Esophagus squamous epithelium (tissue), 5 donors: ENCODE measurements at places on chromosomes 11 and 22. TPM values are rescaled to one million over a fixed set of nuclear protein-coding genes. Genes with fewer than 3 reads are reported as not detected.

- H3K36me3 ChIP-seq, result no peaks in the 10 kb centered on the region
- no peaks in the 10 kb centered on the region for H3K27me3 ChIP-seq
- H3K4me3 ChIP-seq, result no peak overlapping the region
- no peak for DNase-seq
- no peaks in the 10 kb centered on the region for H3K4me1 ChIP-seq
- no peak overlapping the region for H3K27ac ChIP-seq
These were observed 4.5 kb downstream of the PATE1 start for GRCh38 chr11:125750629-125751028.

GRCh38 chr11:103591554-103591953 lies 444.9 kb upstream of the DDI1 start:
- DNase-seq, result no peak
- H3K27me3 ChIP-seq, result no peaks in the 10 kb centered on the region
- no peaks in the 10 kb centered on the region for H3K36me3 ChIP-seq
- H3K4me3 ChIP-seq, result no peak overlapping the region

Gene RFPL2
- total RNA-seq, result not detected

- no peaks in the 10 kb centered on the region for H3K27me3 ChIP-seq
- no peak overlapping the region for H3K27ac ChIP-seq
- peaks cover 12% of the 10 kb centered on the region for H3K4me1 ChIP-seq
- no peak overlapping the region for H3K4me3 ChIP-seq
- DNase-seq, result no peak
These were observed 266.0 kb upstream of the NARS2 start for GRCh38 chr11:78840623-78841022.

DNA sequence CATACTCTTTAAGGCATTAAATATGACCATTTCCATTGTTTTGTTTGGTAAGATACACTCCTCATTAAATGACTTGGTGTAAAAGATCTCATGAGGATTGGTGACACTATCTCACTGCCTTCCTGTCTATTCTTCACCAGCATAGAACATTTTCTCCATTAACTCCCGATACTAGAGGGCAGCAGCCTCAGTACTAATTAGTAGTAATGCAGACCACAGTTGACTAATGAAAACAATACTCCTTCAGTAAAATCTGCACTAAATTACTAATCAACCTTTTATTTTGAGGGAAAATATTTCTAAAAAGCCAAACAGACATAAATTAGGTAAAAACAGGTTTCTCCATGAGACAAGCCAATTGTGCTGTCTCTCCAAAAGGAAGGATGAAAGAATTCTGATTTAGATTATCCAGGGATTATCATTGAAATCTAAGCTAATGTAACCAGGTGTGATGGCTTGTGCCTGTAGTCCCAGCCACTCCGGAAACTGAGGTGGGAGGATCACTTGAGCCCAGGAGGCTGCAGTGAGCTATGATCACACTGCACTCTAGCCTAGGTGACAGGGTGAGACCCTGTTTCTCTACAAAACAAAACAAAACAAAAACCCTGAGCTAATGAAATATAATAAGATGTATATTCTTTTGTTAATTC lies 9.4 kb downstream of the PGM2L1 start:
- no peak overlapping the region for H3K4me3 ChIP-seq
- no peaks in the 10 kb centered on the region for H3K27me3 ChIP-seq
- H3K36me3 ChIP-seq, result no peaks in the 10 kb centered on the region
- H3K27ac ChIP-seq, result no peak overlapping the region

- no peaks in the 10 kb centered on the region for H3K27me3 ChIP-seq
- H3K4me3 ChIP-seq, result no peak overlapping the region
- H3K4me1 ChIP-seq, result peaks cover 46% of the 10 kb centered on the region
- no peak for DNase-seq
These were observed 9.8 kb downstream of the PACSIN2 start for GRCh38 chr22:43005106-43005505.

GRCh38 chr11:86524620-86525352 lies 147.6 kb downstream of the ME3 start:
- no peaks in the 10 kb centered on the region for H3K27me3 ChIP-seq
- H3K4me3 ChIP-seq, result no peak overlapping the region
- peak overlapping the region; percentile 73 for H3K27ac ChIP-seq
- H3K4me1 ChIP-seq, result peaks cover 8% of the 10 kb centered on the region

Gene PRG2
- not detected for total RNA-seq

Gene SOX6
- 7.9 TPM for total RNA-seq

Gene KCNQ1
- total RNA-seq, result 0.79 TPM

DNA sequence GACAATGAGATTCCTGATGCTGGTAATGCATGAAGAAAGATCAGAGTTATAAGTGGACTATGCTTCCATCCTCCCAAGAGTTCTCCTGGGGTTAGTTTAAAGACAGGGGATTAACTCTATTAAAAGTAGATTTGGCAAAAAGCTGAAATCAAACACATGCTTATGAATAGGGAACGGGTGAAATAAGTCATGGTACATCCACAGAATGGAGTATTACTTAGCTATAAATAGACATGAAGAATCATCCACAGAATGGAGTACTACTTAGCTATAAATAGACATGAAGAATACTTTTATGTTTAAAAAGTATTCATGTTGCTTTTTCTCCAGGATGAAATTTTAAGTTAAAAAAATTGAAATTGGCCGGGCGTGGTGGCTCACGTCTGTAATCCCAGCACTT lies 596.4 kb upstream of the B3GAT1 start:
- no peak overlapping the region for H3K4me3 ChIP-seq
- H3K4me1 ChIP-seq, result no peaks in the 10 kb centered on the region
- H3K27me3 ChIP-seq, result peaks cover 11% of the 10 kb centered on the region
- no peak for DNase-seq
- no peak overlapping the region for H3K27ac ChIP-seq

Gene TMEM121B
- total RNA-seq, result 0.23 TPM

GRCh38 chr22:46187862-46188261 lies 37.5 kb downstream of the PPARA start:
- no peaks in the 10 kb centered on the region for H3K4me1 ChIP-seq
- peaks cover 84% of the 10 kb centered on the region for H3K36me3 ChIP-seq
- H3K4me3 ChIP-seq, result no peak overlapping the region
- DNase-seq, result no peak
- H3K27me3 ChIP-seq, result no peaks in the 10 kb centered on the region

GRCh38 chr11:45289369-45289768 lies 3.2 kb upstream of the SYT13 start:
- H3K4me1 ChIP-seq, result peaks cover 10% of the 10 kb centered on the region
- no peak for DNase-seq
- H3K27me3 ChIP-seq, result peaks cover 21% of the 10 kb centered on the region

- H3K36me3 ChIP-seq, result no peaks in the 10 kb centered on the region
- no peak for DNase-seq
- H3K27me3 ChIP-seq, result no peaks in the 10 kb centered on the region
- H3K27ac ChIP-seq, result no peak overlapping the region
These were observed 81.6 kb downstream of the LARGE1 start for GRCh38 chr22:33838644-33839043.

DNA sequence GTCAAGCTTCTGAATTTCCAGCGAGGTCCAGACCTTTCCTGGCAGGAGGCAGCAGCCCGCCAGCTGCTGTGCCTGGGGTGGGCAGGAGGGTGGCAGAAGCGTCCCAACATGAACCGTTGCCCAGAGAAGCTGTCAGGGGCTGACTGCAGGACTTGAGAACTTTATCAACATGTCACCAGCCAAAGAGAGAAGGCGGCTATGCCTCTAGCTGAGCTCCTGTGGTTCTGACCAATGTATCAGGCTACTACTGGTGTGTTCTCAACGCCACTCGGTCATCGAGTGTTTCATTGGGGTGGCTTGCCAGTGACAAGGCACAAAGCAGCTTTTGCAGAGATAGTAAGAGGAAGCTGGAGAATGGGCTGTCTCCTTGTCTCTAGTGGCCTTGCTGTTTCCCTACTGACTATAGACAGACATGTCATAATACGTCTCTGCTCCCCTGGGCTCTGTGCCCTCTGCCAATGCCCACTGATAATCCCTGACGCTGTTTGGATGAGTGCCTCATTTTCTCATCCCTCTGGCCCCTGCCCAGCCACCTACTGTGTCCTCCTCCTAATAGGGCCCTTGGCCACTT lies 17.6 kb upstream of the ASCC2 start:
- no peak for DNase-seq
- no peak overlapping the region for H3K27ac ChIP-seq
- H3K27me3 ChIP-seq, result no peaks in the 10 kb centered on the region
- no peaks in the 10 kb centered on the region for H3K36me3 ChIP-seq
- no peak overlapping the region for H3K4me3 ChIP-seq

DNA sequence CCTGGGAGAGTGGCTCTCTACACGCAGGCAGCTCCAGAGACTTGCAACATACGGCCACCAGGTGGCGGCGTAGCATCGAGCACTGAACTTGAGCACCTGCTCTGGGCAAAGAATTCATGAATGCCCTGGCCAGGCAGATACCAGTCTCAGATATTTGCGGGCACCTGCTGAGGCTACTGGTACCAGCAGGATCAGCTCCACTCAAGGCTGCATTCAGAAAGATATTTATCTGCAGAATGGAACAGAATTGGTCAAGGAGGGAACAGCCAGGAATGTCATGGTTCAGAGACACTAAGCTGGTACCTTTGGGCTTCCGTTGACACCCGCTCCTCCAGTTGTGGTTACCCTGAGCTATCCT lies 10.8 kb upstream of the CCDC86 start:
- peak; percentile 43 for DNase-seq
- no peak overlapping the region for H3K4me3 ChIP-seq
- H3K27me3 ChIP-seq, result peaks cover 6% of the 10 kb centered on the region
- peaks cover 8% of the 10 kb centered on the region for H3K4me1 ChIP-seq
- H3K36me3 ChIP-seq, result no peaks in the 10 kb centered on the region
- no peak overlapping the region for H3K27ac ChIP-seq

- no peak overlapping the region for H3K27ac ChIP-seq
- H3K4me3 ChIP-seq, result no peak overlapping the region
- H3K4me1 ChIP-seq, result no peaks in the 10 kb centered on the region
- DNase-seq, result no peak
- no peaks in the 10 kb centered on the region for H3K27me3 ChIP-seq
These were observed 14.3 kb downstream of the ATP5MG start for GRCh38 chr11:118415739-118416068.

DNA sequence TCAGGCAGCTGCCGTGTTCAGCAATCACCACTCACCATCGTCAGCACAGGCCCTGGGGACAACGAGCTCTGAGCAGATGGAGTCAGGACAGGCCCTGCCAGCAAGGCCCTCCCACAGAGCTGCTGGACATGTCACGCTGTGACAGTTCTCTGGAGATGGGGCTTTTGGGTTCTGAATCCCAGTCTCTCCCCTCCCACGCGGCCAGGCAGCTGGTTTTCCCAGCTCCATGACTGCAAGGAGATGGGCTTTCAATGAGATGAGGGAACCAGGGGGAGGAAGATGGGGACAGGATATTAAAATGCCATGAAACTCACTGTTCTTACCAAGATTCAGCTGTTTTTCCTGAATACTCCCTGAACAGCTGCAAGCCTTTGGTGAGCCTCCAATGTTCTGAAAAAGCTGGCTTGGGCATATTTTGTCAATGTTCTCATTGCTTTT lies 305.9 kb downstream of the BRD1 start:
- H3K4me1 ChIP-seq, result no peaks in the 10 kb centered on the region
- no peak overlapping the region for H3K4me3 ChIP-seq
- DNase-seq, result no peak
- H3K27ac ChIP-seq, result no peak overlapping the region

GRCh38 chr11:1992111-1992510 lies 5.5 kb downstream of the H19 start:
- H3K4me1 ChIP-seq, result no peaks in the 10 kb centered on the region
- no peak overlapping the region for H3K4me3 ChIP-seq
- DNase-seq, result no peak
- no peak overlapping the region for H3K27ac ChIP-seq

GRCh38 chr22:27918341-27919221 lies 475 bp downstream of the PITPNB start:
- DNase-seq, result no peak
- H3K4me1 ChIP-seq, result peaks cover 66% of the 10 kb centered on the region
- peak overlapping the region; percentile 93 for H3K4me3 ChIP-seq
- H3K27me3 ChIP-seq, result no peaks in the 10 kb centered on the region
- H3K36me3 ChIP-seq, result no peaks in the 10 kb centered on the region
- H3K27ac ChIP-seq, result peak overlapping the region; percentile 98

DNA sequence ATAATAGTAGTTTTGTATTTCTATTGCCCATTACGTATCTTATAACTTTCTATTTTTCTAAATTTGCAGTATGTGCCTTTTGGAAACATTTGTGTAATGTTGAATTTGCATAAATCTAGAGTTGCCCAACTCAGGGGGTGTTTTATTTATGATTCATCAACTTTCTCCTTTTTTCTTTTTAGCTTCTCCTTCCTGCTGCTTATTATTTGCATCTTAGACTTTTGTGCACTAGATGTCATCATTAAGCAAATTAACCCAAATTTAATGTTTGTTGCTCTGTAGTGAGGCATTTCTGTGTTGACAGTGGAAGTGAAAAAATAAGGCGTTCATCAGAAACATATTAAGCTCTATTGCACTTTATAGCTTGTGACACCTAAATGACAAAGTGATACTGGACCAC lies 56.2 kb upstream of the ZBED5 start:
- H3K36me3 ChIP-seq, result no peaks in the 10 kb centered on the region
- no peak overlapping the region for H3K27ac ChIP-seq
- H3K27me3 ChIP-seq, result no peaks in the 10 kb centered on the region
- peaks cover 11% of the 10 kb centered on the region for H3K4me1 ChIP-seq

DNA sequence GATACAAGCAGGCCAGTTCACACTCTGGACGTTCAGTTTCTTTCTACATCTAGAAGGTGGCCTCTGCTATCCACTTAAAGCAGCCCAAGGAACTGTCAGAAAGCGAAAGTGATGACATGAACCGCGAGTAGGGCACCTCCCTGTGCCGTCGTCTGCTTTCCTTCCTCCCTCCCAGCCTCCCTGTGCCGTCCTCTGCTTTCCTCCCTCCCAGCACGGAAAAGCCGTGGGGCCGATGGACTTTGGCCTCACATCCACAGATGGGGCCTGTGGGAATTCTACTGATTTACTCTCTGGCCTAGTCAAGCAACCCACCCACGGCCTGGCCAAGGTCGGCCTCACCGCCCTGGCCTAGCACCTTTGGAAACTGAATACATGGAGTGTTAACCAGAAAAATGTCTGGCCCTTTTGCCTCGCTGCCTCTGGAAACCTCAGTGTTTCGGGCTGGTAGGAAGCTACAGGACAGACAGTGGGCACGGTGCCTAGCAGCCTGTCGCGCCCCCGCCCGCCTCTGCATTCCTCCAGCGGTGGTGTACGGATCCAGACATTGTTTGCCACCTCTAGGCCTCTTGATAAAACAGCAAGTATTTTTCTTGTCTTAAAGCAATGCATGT lies 14.2 kb downstream of the PEX26 start:
- H3K27ac ChIP-seq, result peak overlapping the region; percentile 93
- H3K4me3 ChIP-seq, result peak overlapping the region; percentile 43
- H3K4me1 ChIP-seq, result peaks cover 5% of the 10 kb centered on the region
- DNase-seq, result no peak

DNA sequence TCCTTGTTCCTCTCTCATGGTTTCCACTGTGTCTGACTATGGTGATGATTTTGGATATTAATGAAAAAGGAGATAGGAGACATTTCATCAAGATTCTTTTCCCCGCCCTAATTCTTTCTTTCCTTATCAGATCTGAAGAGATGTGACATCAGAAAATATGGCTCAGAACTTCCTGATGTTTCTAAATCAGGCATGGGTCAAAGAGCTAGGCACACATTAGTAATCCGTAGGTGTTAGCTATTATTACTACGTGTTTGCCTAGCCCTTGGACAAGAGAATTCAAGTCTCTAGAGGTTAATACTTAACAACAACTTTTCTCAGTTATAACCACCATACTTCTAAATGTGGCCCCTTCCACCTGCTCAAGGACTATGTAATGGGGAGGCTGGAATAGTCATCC lies 5.8 kb downstream of the JOSD1 start:
- H3K27me3 ChIP-seq, result no peaks in the 10 kb centered on the region
- peaks cover 3% of the 10 kb centered on the region for H3K36me3 ChIP-seq
- H3K27ac ChIP-seq, result peak overlapping the region; percentile 96
- peaks cover 30% of the 10 kb centered on the region for H3K4me1 ChIP-seq

- no peak overlapping the region for H3K27ac ChIP-seq
- no peaks in the 10 kb centered on the region for H3K36me3 ChIP-seq
- H3K27me3 ChIP-seq, result no peaks in the 10 kb centered on the region
- peaks cover 37% of the 10 kb centered on the region for H3K4me1 ChIP-seq
- no peak overlapping the region for H3K4me3 ChIP-seq
- no peak for DNase-seq
These were observed 5.4 kb downstream of the SMCO4 start for GRCh38 chr11:93537767-93538261.
